ENCODE measurements at places on chromosomes 1 and 21.
A peak's percentile ranks its signal among the peaks of the same experiment; 100 is the strongest.

DNA sequence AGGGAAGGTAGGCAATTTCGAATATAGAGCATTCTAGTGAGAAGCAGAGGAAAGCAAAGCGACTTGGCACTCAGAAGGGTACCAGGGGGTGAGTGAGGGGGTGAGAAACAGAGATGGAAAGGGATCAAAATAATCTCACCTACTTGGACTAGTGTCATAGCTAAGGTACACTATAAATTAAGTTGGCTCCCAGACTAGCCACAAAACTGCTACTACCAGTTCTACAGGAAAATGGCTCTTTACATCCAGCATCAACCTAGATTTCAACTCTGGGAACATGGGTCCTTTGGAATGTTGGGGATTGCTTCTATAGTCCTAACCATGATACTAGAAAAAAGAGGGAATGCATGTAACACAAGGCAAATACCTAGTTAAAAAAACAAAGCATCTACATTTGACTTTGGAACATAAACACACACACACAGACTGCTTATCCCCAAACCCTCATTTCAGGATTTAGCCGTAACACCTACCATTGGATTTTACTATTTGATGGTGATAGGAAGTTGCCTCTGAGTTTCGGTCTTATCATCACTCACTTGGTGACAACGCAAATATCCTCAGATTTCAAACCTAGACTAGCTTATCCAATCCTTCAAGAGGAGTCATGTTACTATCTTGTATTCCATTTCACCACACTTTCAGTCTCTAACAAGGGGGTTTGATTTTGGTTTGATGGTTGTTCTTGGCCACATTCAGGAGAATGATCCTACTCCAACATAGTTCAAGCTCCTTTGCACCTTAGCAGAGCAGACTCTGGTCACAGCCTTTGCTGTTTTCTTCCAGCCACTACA is 5.6 kb downstream of the ZBTB21 start:
- no peak for DNase-seq

DNA sequence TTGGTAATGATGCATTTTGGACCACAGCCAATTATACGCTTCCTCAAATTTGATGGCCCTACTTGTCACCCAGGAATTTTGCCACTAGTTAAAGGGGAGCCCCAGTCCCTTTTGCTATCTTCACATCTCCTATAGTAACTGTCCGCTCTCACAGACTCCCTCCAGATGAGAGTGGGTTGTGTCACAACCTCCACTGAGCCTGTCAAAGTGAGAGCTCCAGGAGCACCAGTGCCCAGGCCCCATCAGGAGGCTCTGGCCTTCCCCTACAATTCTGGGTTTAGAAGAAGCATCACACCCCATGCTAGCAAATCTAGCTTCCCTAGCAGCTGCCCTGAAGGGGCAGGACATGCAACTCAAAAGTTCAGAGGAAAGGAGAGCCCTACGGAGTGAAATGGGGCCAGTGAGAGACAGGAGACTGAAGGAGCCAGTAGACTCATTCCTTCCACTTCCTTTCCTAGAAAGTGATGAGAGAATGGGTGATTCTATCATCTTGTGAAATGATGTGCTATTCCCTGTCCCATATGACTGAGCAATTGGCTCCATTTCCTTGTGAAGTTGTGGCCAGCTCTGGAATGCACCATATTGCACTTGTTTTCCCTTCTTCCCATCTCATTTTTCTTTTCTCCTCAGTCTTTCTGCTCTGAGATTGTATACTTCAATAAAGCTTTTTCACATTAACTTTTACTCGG is 541.3 kb downstream of the DPYD start:
- no peak for DNase-seq

GRCh38 chr1:91555821-91556531 is 55.3 kb downstream of the CDC7 start:
- no peak for DNase-seq

DNA sequence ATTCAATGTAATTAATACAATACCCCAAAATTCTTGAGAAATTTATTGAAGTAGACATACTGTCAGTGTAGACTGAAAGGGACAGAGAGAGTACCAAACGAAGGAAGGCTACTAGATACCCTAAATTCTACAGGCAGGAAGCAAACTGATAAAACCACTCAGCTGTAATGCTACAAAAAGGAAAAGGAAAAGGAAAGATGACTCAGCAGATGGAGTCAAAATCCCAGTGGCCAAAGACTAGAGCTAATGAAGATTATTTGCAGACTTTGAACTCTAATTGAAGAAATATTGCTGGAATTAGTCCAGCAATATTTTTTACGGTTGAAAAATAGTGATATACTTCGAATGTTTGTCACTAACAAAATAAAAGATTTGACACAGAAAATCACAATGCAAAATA is 671.9 kb downstream of the BRINP3 start:
- no peak for DNase-seq

DNA sequence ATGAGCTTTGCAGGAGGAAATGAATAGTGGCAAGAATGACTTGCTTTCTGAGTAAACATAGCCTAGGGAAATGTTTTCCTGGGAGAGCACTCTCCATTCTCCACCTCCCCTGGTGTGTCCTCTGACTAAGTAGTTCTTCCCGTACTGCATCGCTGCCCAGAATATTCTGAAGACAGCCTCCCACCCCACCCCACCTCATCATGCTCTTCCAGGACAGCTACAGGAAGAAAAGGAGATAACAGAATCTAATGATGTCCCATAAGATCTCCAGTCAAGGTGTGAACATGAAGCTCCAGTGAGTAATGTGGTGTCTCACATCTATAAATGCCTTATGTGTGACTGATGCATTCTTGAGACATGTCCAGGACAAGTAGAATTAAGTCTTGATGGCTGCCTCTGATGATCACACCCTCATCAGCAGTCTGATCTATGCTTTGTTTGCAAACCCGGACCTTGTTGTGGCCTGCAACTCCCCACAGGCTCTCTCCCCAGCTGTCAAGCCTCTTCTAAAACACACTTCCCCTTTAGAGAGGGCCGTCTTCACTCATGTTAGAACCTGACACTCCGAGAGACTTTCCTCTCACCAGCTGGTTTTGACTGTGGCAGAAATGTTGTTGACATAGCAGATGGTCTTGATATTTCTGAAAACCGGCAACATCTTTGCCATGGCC is 183.0 kb downstream of the CYYR1 start:
- no peak for DNase-seq

GRCh38 chr1:167479331-167479979 is 38.9 kb downstream of the CD247 start:
- DNase-seq, result no peak

- DNase-seq, result no peak
These were observed 25.9 kb downstream of the KRTAP19-8 start for GRCh38 chr21:31012133-31013089.

DNA sequence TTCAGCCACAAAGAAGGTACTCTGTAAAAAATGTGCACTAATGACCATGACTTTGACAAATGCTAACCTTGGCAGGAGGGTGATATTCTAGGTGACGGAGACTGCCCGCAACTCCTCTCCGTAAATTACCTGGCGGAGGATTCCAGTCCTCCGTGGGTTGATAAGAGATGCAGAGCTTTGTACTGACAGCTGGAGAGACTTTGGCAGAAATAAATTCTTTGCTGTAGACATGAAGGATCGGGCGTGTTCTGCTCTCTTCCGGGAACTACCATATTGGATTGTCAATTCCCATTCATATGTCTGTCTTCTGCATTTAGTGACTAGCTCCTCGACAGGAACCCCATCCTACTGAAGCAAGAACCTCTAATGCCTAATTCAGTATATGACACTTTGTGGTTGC is 158.3 kb upstream of the KAZN start:
- no peak for DNase-seq

- no peak for DNase-seq
These were observed 2.1 kb downstream of the NIPAL3 start for GRCh38 chr1:24417681-24418080.

GRCh38 chr1:41419584-41420295 is 58.5 kb downstream of the FOXO6 start:
- no peak for DNase-seq

DNA sequence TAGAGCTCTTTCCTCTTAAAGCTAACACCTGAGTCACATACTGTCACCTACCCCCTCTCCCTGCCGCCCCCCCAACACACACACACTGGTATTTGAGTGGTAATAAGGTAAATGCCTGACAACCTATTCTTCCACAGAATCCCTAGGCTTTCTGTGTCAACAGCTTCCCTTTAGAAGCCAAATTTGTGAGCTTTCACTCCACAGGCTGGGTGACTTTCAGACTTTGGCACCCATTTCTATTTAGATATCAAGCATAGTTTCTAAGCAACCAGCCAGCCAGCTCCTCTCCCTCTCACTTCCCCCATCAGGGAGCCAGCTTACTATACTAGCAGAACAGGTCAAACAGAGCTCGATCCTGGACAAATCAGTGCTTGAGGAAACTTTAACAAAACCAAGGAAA is 3.2 kb upstream of the C1orf74 start:
- DNase-seq, result no peak

DNA sequence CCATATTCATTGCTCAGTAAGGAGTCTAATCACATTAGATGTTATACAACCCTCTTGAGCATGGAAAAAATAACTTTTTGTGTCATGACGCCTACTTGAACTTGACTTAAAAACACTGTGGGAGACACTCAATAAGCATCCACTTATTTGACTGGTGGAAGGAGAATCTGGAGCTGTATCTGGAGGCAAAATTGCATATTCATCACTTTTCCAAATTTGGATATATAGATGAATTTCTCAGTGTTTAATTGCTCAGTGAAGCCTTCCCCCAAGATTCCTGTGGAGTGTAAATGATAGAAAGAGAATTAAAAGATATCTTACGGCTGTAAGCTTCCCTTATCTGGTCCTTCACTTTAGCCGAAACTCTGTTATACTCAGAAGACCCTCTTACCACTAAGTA is 610.7 kb upstream of the ADGRL2 start:
- DNase-seq, result no peak

DNA sequence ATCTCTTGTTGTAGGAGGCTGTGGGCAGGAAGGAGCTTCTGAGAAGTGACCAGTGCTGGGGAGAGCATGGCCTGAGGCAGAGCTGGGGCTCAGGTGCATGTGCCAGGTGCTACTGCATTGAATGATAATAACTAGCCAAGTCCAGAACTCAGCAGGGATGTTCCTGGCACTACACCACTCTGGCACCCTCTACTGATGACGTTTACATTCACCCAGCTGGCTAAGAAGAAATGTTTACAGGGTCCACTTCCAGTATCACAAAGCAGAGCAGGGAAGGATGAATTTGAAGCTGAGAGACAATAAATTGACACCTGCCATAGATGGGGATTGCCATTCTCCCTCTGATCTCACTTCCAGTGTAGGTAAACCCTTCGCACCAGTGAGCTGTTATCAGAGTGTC is 411.8 kb downstream of the SETD4 start:
- no peak for DNase-seq

DNA sequence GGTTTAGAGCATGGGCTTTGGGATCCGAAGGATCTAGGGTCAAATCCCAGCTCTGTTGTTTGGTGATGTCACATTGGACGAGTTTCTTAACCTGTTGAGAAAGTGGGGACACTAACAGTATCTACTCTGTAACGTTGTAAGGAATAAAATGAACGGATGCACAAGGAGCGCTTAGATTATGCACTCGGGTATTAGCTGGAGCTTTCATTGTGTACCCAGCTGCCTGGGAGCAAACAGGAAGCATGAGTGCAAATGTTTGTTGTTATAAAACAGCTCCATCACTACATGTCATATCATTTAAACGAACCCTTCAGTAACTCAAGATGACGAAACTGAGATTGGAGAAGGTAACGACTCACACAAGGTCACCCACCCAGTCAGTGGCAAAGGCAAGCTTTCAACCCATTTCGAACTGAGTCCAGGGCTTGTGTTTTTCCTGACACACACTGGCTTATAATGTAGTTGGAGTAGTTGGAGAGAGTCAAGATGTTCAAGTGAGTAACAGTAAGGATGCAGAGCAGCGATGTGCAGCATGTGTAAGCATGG is 16.2 kb upstream of the SLC6A17 start:
- no peak for DNase-seq

- DNase-seq, result no peak
These were observed 38.4 kb upstream of the TENT5C start for GRCh38 chr1:117567435-117567834.

- DNase-seq, result no peak
These were observed 65.3 kb upstream of the SAMD13 start for GRCh38 chr1:84236256-84236655.

DNA sequence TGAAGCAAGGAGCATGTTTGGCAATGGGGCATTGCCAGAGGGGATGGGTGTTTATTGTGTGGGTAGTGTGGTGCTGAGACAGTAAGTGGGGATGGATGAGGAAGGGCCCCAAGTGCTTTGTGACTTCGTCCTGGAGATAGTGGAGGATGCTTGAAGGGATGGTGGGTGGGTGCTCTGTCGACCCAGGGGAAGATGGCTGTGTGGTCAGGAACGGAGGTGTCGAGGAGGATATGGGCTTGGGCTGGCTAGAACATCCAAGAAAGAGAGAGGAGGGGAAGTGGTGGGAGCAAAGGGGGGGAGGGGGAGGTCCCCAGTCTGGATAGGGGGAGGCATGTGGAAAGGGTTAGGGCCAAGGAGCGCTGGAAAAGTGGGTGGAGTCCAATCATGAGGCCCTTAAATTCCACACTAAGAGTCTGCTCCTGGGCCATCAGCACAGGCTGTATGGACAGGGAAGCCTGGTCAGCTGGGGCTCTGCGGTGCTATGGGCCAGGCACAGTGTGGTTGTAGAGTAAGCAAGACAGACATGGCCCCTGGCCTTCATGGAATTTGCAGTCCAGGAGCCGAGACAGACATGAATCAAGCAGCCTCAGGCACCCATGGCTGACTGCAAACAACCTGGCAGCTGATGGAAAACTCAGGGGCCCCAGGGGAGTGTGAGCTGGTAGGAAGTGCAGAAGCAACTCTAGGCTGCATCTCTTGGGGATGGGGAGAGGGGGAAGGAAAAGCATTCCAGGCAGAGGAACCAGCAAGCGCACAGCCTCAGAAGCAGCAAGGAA is 36.3 kb downstream of the EDN2 start:
- DNase-seq, result no peak

- DNase-seq, result peak; percentile 83
These were observed 685.0 kb downstream of the ADGRL2 start for GRCh38 chr1:82485591-82486369.

GRCh38 chr21:38937286-38937790 is 131.6 kb downstream of the ETS2 start:
- DNase-seq, result no peak

DNA sequence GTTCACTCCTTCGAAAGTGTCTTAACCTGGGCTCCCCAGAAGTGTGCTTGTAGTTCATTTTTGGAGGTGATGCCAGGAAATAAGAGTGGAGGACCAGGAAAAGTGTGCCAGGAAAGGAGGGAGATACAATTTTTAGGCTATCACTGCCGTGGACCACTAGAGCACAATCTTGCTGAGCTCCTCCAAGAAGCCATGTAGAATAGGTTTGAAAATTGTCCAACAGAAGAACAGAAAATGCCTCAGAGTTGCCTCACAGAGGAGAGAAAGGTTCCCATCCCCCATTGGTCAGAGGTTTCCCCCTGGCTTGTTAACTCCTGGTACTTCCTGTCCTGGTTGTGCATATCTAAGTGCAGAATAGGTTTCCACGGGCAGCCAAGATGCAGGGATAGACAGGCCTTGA is 41.6 kb downstream of the CATSPERE start:
- no peak for DNase-seq

GRCh38 chr1:54456921-54457529 is 50.8 kb upstream of the SSBP3 start:
- no peak for DNase-seq

Data from NT2/D1 (cell line).